ENCODE measurements at places on chromosomes 5 and 9.

DNA sequence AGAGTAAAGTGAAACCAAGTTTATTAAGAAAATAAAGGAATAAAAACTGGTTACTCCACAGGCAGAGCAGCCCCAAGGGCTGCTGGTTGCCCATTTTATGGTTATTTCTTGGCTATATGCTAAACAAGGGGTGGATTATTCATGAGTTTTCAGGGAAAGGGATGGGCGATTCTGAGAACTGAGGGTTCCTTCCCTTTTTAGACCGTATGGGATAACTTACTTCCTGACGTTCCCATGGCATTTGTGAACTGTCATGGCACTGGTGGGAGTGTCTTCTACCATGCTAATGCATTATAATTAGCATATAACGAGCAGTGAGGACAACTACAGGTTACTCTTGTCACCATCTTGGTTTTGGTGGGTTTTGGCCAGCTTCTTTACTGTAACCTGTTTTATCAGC lies 323.9 kb upstream of the PTGER4 start:
- DNase-seq, result no peak

GRCh38 chr5:17123010-17123409 lies 94.4 kb upstream of the BASP1 start:
- no peak for DNase-seq

GRCh38 chr9:130173666-130173983 lies 1.4 kb downstream of the NCS1 start:
- DNase-seq, result no peak

DNA sequence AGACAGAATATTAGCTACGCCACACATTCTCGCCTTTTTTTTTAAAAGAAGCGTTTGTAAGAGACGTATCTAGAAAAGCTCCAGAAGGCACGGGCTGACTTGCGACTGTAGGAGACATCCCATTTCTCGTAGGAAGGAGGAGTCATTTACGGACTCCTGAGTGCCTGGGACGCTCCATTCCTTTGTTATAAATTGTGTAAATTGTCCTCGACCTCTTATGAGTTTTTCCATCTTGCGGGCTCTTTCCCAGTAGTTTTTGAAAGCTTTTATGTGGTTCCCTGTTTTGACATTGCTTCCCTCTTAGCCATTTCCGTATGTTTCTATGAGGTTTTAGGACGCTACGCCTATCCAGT lies 1.0 kb downstream of the RABL6 start:
- no peak for DNase-seq

DNA sequence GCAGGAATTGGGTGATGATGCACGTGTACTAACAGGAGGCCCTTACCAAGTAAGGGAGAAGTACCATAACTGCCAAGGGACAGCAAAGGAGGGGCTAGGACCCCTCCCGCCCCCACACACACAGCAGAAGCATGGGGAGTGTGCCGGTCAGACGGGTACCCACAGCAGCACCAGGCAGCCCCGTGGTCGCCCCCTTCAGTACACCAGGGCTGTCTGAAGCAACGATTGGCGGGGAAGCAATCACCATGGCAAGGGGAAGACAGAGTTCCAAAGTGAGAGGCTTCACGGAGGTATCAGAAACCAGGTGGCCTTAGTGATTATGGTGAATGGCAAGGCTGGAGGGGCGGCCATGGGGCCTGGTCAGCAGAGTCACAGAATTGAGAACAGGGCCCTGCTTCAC lies 72.2 kb downstream of the CAMSAP1 start:
- no peak for DNase-seq

DNA sequence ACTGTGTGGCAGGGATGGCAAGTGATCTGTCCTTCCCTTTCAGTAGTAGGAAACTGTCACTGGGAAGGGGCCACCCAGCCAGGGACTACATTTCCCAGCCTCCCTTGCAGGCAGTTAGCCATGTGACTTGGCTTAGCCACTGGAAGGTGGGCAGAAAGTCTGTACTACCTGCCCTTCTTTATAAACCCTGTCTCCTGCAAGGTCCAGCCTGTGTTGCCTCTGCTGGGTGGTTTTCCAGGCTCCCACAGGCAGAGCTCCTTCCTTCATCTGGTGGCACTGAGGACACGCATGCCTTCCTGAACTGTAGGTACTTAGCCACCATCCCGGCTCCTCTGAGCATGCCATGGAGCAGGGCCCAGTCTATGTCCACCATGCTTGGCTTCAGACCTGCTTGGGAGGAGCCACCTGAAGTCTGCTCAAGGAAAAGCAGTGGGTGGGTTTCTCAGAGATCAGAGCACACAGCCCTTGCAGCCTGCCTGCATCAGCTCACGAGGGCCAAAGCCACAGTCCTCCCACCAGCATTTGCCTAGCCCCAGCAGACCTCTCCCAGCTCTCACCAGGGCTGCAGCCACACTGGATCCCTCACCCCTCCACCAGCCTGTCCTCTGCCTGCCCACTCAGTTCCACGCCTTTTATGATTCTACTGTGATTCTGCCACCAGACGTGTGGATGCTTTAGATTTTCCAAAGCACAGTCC lies 16.7 kb upstream of the SLC25A51 start:
- no peak for DNase-seq

DNA sequence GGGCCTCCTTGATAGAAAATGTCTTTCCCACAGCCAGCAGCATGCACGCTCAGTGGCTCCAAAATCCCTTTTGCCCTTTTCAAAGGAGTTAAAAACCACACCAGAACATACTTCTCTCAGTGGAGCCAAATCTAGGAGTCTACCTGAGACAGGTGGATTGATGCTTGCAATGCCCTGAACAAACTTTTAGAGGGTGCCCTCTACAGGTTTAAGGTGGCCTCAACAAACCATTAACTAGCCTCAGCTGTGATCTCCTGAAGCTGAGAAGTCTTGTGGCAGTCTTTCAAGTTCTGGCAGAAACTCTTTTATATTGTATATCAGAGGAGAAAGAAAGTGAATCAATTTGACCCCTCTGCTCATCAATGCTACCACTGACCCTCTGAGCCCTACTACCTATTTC lies 125.4 kb downstream of the MED27 start:
- no peak for DNase-seq
